CD4-positive, alpha-beta memory T cell (primary cell): ENCODE measurements at places on chromosomes 11 and 22. TPM values are rescaled to one million over a fixed set of nuclear protein-coding genes. Genes with fewer than 3 reads are reported as not detected.

KMT2A gene
- 185 TPM for total RNA-seq

MS4A18 gene
- total RNA-seq, result not detected

CNIH2 gene
- 1.4 TPM for total RNA-seq

SLC22A8 gene
- not detected for total RNA-seq

INS gene
- not detected for total RNA-seq

OR10G8 gene
- not detected for total RNA-seq

PHOX2A gene
- total RNA-seq, result not detected

OR8G5 gene
- total RNA-seq, result not detected

DGAT2 gene
- total RNA-seq, result 0.17 TPM

MTA2 gene
- 210 TPM for total RNA-seq
